ENCODE measurements at places on chromosomes 7 and 10.

DNA sequence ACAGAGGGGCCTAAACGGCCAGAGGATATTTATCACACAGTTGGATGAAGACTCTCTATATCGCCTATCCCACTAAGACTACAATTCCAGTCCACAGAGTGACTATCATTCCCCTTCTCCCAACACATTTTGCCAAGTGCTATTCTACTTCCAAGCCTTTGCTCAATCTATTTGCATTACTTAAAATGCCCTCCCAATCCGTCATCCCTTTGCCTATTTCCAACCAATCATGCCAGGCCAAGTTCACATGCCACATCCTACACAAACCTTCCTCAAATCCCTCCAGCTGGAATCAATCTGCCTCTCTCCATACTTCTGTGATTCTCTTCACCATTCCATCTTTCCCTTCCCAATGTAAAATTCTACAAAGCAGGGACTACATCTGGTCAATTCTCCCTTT lies 38.2 kb downstream of the SMURF1 start:
- DNase-seq = no peak

- no peak for DNase-seq
Measured at GRCh38 chr10:25052012-25052411, 35.6 kb downstream of the THNSL1 start.

DNA sequence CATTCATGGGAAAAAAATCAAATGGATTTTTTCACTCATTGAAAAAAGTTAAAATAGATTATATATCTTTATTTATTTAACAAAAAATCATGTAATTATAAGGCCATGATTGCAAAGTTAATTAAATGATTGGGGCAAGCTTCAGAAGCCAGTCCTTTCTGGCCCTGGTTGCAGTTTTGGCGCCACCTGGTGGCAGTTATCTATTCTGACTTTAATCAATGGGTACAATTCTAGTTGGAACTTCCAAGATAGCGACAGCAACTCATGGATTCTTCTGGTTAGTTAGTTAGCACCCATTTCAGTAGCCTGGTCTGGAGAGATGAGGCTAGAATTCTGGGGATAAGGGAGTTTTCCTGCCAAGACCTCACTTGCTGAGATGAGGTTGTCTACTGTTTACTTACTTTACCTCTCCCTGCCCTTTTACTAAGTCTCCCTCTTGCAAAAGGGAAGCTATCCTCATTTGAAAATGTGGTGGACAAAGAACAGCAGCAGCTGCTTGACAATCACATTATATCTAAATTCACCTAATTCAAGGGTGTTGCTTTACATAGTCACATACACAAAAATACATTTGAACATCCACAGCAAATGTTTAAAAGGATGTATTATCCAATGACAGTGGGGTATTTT lies 42.3 kb downstream of the NOC3L start:
- peak; percentile 44 for DNase-seq

DNA sequence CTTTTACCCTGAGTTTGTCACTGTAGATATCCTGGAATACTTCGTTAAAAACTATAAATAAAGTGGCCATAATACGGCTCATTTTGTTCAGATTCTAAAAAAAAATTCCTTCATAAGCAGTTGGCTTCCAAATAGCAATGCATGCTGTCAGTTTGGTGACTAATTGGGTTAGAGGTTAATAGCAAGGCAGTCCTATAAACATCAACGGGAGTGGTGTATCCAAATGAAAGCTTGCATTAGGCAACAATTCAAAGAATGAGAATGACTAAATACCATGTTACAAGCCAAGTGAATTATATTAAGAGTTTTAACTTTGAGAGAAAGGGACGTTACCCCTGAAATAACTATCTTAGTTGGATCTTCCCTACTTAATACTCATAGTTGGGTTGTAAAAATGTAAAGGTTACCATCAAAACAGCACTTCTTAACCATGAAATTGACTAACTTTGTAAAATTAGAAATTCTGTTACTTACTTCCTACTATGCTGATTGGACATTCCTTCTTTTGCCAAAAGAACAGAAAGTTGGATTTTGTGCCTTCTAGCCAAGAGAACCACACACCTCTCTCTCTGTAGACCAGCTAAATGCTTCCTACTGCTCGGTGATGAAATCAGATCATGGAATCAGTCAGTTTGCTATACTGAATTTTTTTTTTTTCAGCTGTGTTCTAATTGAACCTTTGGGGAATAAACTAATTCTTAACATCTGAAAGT lies 98.0 kb downstream of the KAT6B start:
- no peak for DNase-seq

- DNase-seq = no peak
Measured at GRCh38 chr10:7333961-7334641, 76.7 kb downstream of the SFMBT2 start.

DNA sequence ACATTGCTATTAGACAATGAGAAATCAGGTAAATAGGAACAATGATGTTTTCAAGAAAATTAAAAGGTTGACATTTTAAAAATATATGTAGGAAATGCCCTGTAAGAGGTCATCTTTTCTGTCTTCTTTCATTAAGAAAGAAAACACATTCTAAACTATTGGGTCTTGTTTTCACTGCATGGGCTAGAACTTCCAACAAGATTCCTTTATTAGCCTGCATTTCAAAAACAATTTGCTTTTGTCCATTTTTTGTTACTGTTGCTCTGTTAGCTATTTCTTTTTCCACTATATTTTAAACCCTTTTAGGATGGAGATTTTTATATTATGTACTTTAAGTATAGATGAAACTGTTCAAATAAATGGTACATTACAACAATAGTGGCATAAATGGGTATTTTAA lies 9.2 kb downstream of the REEP3 start:
- DNase-seq = no peak

GRCh38 chr10:49178489-49179471 lies 9.4 kb downstream of the TMEM273 start:
- DNase-seq = no peak

DNA sequence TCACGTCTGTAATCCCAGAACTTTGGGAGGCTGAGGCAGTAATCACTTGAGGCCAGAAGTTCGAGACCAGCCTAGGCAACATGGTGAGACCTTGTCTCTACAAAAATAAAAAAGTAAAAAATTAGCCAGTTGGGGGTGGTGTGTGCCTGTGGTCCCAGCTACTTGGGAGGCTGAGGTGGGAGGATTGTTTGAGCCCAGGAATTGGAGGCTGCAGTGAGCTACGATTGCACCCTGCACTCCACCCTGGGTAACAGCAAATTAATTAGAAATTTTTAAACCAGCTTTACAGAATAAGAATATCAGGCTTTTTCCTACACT lies 136.0 kb downstream of the EPC1 start:
- DNase-seq = no peak

DNA sequence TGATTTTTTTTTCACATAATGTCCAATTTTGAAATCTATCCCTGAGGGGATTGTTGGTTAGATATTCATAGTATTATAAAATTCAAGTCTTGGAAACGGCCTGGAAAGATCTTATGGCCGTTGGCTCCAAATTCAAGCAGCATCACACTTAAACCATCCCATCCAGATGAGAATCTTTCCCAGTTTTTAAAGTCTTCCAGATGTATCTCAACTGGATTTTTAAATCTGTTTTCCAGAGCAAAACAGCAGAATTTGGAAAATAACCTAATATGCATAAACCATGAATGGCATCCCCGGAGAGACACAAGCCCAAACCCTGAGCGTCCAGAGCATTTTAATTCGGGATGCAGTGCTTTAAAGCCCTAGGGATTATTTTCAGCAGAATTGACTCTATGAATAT lies 208.2 kb upstream of the PRKCQ start:
- DNase-seq = no peak

GRCh38 chr10:121753726-121754476 lies 155.7 kb upstream of the FGFR2 start:
- no peak for DNase-seq

DNA sequence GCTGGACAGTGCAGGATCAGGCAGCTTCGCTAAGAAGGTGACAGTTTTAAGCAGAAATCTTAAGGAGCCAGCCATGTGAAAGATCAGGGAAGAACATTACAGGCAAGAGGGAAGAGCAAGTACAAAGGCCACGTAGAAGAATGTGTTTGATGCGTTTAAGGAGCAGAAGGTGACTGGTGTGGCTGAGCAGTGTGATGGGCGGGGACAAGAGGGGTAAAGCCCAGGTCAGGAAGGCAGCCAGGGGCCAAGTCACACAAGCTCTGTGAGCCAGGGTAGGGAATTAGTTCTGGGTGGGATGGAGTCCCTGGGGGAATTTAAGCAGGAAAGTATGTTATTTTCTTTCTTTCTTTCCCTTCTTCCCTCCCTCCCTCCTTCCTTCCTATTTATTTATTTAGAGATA lies 166.9 kb downstream of the SH3PXD2A start:
- DNase-seq = no peak

DNA sequence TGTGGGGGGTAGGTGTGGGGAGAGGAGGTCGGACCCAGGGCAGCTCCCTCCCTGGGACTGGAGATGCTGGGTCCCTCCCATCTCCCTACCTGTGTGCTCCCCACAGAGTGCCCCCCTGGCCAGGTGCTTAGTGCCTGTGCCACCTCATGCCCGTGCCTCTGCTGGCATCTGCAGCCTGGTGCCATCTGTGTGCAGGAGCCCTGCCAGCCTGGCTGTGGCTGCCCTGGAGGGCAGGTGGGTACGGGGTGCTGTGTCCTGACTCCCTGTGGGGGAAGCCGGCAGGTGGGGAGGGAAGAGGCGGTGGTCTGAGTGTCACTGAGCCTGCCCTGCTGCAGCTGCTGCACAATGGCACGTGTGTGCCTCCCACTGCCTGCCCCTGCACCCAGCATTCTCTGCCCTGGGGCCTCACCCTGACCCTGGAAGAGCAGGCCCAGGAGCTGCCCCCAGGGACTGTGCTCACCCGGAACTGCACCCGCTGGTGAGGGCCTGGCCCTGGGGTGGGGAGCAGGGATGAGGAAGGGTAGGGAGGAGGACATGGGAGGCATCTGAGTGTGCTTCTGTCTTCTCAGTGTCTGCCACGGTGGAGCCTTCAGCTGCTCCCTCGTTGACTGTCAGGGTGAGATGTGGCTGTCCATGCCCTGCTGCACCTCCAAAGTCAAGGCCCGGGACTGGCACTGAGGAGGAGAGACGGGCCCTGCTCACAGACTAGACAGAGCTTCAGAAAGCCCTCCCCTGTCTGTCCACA lies 11.7 kb upstream of the ZNF862 start:
- DNase-seq = no peak

- DNase-seq = no peak
Measured at GRCh38 chr7:93198472-93198871, 27.8 kb downstream of the HEPACAM2 start.

- DNase-seq = no peak
Measured at GRCh38 chr7:157120181-157120580, 18.5 kb upstream of the UBE3C start.

GRCh38 chr7:31000161-31000693 lies 36.5 kb downstream of the GHRHR start:
- no peak for DNase-seq

DNA sequence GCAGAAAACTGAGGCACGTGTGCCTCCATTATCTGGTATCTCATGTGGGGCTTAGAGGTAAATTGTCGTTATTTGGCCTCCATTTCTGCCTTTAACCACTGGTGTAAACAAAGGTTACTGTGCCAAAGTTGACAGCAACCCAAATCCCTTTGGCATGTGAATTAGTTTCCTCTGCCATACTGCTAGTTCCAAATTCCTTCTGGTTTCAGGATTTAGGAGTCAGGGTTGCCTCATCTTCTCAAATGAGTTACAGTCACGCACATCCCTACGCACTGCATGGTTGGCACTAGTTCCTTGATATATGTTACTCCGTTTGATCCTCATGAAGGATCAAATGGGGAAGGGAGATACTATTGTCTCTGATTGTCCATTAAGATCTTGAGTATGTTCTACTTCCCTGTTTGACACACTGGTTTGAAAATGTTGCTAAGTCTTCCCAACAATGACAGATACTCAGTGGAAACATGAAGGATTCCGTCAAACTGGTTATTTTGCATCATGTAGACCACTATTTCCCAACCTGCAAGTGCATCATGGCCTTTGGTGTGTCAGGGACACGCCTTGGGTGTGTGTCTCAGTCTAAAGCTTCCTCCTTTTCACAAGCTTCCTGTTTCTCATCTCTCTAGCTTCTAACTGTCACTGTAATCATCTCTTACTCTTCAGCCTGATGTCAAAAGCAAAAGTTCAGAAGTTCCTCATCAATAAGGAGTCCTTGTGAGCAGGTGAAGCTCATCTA lies at the start of gene LIPN:
Gene LIPN (plus strand): TSS at position 655 of the 736 bp plus-strand sequence. CDS start 1,386 bp downstream, outside the sequence.
- no peak for DNase-seq

DNA sequence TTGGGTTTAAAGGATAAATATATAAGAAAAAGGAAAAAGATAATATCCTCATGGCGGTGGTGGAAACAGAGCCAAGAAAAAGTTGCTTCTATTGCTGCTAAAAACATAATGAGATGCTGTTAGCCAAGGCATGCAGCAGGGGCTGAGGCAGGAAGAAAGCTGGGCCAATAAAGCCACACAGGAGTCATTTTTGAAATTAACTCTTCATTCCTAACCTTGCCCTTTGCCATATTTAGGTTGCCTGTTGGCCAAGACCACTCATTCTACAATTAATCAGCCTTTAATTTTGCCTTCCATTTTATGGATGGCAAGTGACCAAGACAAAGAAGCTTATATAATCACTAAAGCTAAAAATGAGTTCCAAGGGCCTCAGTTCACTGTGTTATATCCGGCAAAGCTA lies 58.2 kb downstream of the ARMH3 start:
- no peak for DNase-seq

DNA sequence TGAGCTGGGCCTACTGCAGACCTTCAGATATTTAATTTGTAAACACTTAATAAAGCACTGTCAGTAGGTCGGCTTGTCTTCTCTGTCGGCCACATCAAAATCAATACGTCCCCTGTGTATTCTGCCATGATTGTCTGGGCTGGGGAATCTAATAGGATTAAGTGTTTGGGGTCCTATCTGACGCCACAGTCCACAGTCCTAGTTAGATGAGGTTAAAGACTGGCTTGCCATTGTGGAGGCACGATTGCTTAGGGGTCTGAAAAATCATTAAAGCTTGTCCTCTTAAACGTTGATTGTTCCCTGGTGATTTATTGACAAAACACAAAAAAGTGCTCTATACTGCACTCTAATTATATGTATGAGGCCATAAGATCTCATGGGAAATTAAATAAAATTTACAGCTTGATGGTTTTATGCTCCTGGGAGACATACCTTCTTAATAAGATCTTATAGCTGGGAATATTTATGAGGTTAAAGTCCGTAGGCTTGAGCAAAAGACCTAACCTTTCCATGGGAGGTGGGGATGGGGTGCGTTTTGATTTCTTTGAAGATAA lies 650.3 kb upstream of the GALNT17 start:
- DNase-seq = no peak

Measured in activated naive CD4-positive, alpha-beta T cell (primary cell).